ENCODE measurements at places on chromosomes 1 and 21. TPM values are rescaled to one million over a fixed set of nuclear protein-coding genes. Genes with fewer than 3 reads are reported as not detected.

HTR6 gene
- not detected for polyA plus RNA-seq

FCRL1 gene
- 0.09 TPM for polyA plus RNA-seq

DNA sequence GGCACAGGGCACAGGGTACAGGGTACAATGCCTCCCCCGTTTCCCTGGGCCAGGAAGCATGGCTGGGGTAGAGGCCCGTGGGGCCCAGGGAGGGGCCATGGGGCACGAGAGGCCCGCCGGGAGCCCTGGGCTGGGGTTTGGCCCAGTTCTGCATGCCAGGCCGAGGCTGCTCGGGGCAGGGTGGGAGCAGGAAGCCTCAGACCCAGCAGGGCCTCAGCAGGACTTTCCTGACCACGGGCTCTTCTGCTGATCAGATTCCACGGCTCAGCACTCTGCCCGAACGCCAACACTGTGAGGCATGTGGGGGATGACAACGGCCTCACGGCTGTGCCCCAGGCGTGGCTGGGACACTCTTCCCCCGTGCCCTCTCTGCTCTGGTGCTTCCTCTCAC is 104.3 kb downstream of the NPHP4 start:
- no peak for DNase-seq

AMY1B gene
- not detected for polyA plus RNA-seq

- DNase-seq = no peak
Observed at GRCh38 chr1:31790140-31790539, 25.7 kb downstream of the SPOCD1 start.

- no peak for DNase-seq
Observed at GRCh38 chr1:115194506-115194905, 105.2 kb upstream of the TSPAN2 start.

- DNase-seq = no peak
Observed at GRCh38 chr1:59393211-59394180, 96.6 kb downstream of the FGGY start.

DNA sequence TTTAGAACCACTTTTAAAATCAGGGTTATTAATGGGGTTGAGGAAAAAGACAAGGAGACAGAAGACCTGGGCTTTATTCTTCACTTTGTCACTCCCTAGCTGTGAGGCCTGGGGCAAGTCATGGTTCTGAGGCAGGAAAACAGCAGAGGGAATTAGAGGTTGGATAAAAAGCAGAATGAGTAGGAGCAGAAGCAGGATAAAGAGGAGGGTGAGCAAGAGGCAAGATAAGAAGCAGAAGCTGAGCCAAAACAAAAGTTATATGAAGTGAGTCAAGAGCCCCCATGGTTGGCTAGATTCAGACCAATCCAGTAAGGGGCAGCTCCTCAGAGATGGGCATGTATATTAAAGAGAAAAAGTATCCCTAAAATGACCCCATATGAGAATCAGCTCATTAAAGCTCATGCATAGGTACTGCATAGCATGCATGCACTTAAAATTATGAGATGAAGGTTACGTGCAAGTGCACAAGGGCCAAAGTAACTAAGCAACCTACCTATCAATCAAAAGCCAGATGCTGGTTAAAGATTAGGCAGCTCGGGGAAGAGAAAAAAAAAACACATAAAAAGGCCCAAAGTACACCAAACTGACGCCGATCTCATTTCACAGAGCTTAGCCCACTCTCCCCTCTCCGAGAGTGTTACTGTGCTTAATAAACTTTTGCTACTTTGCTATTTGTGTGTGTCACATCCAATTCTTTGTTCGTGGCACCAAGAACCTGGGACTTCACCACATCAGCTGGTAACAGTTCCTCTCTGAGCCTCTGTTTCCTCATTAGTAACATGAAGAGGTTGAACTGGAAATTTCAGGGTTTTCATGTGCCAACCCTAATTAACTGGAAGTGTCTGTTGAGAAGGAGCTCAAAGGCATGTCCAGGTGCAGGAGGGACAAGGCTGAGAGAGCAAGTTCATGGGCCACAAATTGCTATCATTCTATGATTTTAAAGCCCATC is 2.2 kb downstream of the AVPR1B start:
- no peak for DNase-seq

PALMD gene
- not detected for polyA plus RNA-seq

DNA sequence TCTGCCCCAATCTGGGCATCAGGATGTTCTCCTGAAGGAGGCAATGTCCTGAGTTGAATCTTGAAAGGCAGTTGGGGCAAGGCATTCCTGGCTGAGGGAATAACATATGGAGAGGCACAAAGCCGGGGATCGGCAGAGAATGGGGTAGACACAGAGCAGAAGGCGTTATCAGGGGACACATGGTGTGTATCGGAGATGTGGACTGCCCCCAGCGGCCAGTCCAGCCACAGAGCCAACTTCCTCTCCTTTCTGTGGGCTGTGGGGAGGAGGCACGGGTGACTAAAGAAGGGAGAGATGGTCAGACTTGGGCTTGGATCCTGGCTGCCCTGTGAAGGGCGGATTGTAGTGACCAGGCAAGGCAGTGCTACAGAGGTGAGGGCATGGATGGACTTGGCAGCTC is 32.1 kb downstream of the FOXD2 start:
- no peak for DNase-seq

GRCh38 chr21:14926186-14926585 is 138.6 kb downstream of the NRIP1 start:
- DNase-seq = no peak

DNA sequence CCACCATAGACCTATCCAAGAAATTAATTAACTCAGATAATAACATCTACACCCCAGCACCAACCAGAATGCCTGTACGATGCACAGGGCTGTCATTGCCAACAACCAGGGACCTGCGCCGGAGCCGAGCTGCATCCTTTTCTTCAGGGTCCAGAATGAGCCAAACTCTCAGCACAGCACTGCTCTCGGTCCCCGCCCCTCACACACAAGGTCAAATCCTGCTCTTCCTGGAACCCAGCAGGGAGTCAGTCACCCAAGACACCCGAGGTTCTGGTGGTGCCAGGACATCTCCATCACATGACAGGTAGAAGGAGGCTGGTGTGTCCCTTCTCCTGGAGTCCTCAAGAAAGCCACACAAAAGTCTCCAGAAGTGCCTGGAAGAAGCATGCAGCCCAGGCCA is 31.9 kb downstream of the NPHP4 start:
- no peak for DNase-seq

DNA sequence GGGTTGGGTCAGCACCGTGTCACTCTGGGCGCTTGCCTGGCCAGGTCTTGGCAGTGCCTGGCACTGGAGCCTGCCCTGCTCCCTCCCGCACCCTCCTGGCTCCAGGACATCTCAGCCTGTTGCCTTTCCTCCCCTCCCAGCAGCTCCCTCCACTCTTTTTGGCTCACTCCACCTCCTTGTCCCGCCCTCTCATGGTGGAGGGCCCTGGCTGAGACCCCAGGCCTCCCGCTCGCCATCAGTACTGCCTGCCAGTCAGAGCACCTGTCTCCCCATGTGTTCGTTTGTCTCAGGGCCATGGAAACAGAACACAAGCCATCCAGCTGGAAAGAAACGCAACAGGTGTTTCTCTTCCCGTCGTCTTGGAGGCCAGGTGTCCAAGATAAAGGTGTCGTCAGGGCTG is 61.0 kb downstream of the B3GALT5 start:
- no peak for DNase-seq

- DNase-seq = no peak
Observed at GRCh38 chr21:33025106-33025488, 638 bp upstream of the OLIG2 start.

DNA sequence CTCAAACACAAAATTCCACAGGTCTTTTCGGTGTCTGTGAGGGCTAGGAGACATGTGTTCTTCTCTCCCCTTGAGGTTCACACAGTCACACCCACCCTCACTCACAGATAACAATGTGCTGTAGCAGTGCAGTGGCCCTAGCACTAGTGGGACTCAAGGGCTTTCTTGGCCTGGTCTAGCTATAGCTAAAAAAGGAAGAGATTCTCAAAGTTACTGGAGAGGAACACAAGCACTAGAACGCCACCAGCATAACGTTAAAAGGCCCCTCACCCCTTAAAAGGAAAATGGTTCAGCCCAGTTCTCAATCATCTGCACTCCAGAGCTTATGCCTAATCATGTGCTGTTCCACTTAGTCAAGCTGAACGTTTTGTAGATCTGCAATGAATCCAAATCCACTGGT is 39.5 kb downstream of the RGS8 start:
- DNase-seq = no peak

RGS7 gene
- polyA plus RNA-seq = not detected

All from immature natural killer cell (primary cell).